ENCODE measurements at places on chromosomes 4 and X.

- peak; percentile 68 for ATAC-seq
Observed at GRCh38 chr4:37892641-37893040, 1.8 kb downstream of the TBC1D1 start.

DNA sequence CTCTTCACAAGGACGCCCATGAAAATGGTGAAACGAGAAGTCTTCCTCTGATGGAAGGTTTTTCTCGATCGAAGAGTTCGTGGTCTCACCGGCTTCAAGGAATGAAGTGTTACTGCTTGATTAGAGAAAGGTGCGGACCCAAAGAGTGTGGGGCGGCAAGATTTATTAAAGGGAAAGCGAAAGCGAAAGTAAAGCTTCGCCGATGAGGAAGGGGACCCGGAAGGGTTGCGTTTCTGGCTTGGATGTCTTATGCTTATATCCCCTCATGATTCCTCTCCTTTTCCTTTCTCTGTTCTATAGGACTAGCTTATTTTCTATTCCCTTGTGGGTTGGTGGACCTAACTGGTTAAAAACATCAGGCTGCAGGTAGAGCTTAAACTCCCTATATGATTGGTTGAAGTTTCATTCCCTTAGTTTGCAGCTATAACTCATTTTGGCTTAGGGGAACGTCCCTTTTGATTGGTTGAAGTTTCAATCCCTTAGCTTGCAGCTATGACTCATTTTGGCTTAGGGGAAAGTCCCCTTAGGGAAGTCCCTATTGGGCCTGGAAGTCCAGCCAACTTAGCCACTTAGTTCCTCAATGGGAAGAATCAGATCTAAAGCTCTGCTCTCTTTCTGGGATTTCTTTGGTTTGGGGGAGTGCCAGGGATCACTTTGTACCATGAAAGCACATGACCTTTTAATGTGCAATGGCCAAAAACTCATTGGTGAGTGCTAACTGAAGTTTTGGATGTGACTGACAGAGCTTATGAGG, 1025.0 kb upstream of the PCDH10 start:
- peak; percentile 25 for ATAC-seq

DNA sequence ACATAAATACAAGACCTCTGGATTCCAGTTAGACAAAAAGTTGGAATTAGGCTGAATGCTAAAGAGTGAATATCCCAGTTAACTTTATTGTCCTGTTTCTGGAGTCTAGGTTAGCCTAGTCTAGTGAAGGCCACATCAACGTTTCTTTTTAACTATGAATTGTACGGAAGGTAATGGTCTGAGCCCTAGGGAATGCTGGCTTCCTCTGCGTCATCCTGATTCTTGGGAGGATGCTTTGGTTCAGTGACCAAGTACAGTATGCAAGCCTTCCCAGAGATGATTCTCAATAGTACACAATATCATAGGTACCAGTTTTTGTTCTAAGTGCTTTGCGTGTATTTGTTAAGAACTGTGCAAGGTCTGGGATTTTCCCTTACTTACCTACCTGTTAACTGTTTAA, 11.8 kb downstream of the DIAPH2 start:
- no peak for ATAC-seq

DNA sequence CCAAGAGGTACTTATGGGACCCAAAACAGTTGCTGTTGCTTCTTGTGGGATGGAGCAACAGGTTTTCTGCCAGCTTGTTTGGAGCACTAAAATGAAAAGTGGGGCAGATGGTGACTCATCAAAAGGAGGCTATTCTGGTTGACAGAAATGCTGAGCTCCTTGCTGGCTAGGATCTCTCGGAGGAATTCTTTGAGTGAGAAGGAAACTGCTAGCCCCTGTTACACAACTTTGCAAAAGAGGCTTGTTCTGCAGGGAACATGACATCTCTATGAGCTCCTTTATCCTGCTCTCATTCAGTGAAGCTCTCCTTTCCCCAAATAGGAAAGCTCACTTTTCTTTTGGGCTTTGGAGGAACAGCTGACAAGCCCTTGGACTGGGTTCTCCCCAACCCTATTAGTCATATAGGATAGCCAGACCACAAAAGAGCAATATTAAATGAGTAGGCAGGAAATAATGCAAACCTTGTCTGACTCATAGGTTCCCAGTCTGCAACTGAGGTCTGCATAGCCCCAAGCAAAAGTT, 108.3 kb downstream of the CDS1 start:
- ATAC-seq = no peak

DNA sequence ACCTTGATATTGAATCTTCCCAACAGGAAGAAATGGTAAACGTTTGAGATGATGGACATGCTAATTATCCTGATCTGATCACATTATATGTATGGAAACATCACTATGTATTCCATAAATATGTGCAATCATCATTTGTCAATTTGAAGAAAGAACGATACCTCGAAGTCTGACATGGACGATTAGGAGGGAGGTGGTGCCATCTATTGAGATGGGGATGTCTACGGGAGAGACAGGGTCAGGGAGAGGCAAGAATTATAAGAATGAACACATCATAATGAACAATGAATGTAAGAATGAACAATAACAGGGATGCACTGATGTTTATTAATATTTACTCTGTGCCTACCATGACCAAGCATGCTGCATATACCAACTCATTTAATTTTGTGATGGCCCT, 93.7 kb upstream of the SOD3 start:
- no peak for ATAC-seq

DNA sequence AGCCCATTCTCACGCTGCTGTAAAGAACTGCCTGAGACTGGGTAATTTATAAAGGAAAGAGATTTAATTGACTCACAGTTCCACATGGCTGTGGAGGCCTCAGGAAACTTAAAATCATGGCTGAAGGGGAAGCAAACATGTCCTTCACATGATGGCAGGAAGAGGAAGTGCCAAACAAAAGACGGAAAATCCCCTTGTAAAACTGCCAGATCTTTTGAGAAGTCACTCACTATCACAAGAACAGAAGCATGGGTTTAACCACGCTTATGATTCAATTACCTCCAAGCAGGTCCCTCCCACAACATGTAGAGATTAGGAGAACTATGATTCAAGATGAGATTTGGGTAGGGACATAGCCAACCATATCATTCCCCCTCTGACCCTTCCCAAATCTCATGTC, 335.5 kb downstream of the IL15 start:
- ATAC-seq = no peak

DNA sequence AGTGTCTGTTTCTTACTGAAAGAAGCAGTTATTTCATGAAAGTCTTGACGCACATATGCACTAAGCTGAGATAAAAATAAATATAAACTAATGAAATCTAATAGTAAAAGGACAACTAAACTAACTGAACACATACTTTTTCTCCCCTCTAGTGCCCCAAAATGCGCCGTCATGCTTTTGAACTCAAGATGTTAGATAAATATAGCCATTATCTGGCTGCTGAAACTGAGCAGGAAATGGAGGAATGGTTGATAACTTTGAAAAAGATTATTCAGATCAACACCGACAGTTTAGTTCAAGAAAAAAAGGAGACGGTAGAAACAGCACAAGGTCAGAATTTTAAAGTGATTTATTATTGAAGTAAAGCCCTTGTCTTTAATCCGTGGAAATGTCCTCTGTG, 70.2 kb downstream of the DOCK11 start:
- no peak for ATAC-seq

DNA sequence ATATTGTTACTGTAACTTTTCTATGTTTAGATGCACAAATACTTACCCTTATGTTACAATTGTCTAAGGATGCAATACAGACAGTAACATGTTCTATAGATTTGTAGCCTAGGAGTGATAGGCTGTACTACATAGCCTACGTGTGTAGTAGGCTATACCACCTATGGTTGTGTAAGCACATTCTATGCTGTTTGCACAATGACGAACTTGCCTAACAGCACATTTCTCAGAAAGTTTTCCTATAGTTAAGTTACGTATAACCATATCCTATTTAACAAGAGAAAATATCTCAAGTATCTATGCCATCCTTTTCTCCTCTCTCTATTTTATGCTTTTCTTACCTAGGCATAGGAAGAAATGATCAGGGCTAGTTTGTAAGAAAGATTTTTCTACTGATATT, 710.8 kb upstream of the HTR2C start:
- ATAC-seq = no peak

DNA sequence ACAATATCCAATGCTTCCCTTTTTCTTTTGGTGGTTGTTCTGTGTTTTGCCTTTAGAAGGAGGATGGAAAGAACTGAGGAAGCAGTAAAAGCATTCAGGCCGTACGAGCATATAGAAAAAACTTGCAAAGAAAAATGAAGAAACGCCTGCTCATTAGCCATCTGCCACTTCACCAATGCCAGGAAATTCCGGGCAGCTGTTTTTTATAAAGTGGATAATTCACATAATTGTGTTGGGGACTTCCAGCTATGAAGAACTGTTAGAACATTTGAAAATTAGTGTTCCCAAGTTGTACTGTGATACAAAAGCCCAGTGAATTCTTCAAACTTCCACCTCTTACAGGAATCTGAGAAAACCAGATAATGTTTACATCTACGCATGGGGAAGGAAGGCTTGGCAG, 11.7 kb downstream of the RELL1 start:
- no peak for ATAC-seq

DNA sequence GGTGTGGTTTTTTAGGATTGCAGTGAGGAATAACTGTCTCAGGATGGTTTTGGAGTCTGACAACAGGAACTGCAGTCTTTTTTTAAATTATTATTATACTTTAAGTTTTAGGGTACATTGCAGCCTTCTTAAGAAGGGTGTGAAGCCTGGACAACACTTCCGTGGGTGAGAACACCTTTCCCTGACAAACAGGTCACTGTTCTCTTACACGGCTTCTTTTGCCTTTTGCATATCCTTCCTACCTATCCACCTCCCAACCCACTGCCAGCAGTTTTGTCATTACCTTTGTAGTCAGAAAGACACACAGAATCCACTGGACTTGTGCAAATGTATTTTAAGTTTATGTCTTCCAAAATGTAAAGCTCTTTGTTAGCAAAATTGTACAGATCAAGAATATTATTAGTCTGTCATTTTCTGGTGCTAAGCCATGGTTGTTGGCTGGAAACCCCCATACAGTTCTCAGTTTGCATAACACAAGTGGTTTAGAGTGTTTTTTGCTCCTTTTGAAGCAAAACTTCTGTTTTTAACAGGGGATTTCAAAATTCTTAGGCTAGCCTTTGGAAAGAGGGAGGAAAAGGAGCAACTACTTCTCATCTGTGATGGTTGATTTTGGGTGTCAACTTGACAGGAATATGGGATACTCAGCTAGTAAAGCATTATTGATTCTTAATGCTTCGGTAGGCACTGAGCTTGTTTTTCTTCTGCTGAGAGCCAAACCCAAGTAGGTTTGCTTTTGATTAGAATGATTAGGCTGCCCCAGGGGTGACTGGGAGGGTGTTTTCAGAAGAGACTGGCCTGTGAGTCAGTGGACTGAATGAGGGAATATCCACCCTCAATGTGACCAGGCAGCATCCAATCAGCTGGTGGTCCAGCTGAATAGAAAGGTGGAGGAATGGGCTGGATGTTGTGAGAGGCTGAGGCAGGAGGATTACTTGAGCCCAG, 29.4 kb upstream of the KLHL2 start:
- ATAC-seq = no peak

GRCh38 chr4:173424899-173425805, 26.2 kb upstream of the SCRG1 start:
- no peak for ATAC-seq

DNA sequence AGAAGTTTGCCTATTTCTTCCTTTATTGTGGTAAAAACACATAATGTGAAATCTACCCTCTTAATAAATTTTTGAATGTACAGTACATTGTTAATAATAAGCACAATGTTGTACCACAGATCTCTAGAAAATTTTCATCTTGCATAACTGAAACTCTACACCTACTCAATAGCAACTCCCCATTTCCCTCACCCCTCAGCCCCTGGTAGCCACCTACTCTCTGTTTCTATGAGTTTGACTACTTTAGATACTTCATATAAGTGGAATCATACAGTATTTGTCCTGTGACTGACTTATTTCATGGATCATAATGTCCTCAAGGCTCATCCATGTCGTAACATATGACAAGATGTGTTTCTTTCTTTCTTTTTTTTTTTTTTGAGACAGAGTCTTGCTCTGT, 446.4 kb downstream of the RPA4 start:
- ATAC-seq = no peak

DNA sequence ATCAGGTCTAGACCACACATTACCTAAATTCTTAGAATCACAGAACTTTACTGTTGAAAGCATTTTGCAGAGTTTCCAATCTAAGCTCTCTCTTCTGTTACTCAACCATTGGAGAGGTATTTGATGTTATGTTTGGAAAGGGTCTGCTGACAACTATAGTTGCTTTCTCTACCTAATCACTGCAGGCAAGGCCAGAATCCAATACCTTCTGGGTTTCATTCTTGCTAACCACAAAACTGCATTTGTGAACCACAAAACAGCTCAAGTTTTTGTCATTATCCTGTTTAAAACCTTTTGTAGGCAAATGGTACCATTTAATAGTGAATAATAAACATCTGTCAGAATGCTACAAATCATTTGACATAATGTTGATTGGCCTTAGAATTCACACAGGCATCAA, 380.1 kb downstream of the GASK1B start:
- no peak for ATAC-seq

GRCh38 chr4:25941457-25942221, 27.6 kb downstream of the SMIM20 start:
- ATAC-seq = no peak

GRCh38 chrX:54926978-54927377, 6.4 kb downstream of the TRO start:
- no peak for ATAC-seq

DNA sequence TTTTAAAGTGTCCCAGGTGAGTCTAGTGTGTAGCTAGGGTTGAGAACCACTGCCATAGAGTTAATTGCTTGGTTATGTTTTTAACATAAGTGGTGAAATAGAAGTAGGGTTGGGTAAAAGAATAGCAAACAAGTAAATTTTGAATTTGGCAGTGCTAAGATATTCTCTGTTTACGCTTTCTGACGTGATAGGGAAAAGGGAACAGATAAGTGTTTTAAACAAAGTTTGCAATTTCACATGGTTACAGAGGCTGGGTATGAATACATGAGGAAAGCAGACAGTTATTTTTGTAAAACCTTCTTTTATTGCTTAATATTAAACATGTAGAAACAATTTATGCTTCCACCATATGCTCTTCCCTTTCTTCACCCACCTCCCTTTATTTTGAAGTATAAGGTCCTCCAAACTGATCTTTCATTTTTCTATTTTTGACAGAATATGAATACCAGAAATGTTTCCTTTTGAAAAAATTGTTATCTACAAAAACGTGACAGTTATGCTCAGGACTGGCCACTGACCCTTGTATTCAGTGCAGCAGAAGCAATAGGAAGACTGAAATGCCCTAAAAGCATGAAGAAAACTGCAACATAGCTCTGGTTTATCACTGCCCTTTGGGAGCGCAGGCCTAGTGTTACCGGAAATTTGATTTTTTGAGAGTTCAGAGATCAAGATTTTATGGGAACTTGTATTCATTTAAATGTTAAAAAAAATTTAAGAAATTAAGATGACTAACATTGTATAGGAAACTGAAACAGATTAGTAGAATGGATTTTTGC, 214.4 kb upstream of the ARSJ start:
- ATAC-seq = no peak

Data from activated CD4-positive, CD25-positive, alpha-beta regulatory T cell treated with anti-CD3 and anti-CD28 coated beads, Interleukin-2, amount 50 U/mL, for 24 hours (primary cell).